ENCODE measurements at places on chromosomes 5 and 9.

DNA sequence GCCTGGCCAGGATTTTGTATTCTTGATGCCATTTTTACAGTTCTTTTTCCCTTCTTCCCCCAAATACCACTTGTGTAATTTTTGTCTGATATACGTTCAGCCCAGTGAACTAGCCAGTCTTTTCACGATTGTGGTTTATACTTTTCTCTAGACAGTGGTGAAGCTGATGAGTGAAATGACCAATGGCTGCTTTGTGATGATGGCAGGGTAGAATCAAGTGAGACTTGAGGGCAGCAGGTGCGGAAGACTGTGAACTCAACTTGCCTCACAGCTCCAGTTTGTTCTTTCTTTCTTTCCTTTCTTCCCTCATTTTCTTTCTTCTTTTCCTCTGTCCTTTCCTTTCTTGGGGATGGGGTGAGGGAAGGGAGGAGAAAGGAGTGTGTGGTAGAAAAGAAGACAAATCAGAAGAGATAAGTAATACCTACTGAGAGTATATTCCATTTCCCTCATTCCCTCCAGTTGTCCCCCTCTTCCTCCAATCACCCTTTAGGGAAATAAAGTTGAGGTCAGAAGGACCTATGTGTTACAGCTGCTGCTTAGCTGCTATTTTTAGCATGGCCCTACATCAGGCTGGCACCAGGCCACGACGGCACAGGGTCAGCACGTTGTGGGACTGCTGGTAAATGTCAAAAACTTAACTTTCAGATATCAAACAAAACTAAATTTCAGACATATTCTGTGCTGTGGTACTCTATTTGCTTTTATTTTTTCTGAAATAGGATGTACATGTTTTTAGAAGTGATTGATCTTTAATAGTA is 12.3 kb downstream of the ZSWIM6 start:
- DNase-seq: no peak

- no peak for DNase-seq
Measured at GRCh38 chr5:41118177-41118576, 47.0 kb upstream of the MROH2B start.

- no peak for DNase-seq
Measured at GRCh38 chr5:147321569-147321968, 86.7 kb downstream of the STK32A start.

GRCh38 chr5:72598401-72599064 is 91.3 kb upstream of the ZNF366 start:
- DNase-seq: no peak

DNA sequence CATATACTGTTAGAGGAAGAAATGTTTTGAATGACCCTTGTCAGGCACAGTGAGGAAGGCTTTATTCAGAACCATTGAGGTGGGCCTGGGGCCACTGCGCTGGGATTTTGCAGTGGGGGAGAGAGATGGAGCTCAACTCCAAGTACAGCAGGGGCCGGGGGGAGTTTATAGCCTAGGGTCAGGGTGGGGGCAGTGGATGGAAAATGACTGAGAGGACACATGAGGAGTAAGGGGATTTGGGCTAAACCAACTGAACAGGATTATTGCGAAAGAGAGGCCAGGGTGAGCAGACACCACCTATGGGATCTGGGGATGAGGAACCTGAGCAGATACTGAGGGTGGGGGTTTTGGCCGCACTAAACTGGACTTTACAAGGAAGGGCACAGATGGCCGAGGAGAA is 6.3 kb downstream of the CEP72 start:
- DNase-seq: no peak

- no peak for DNase-seq
Measured at GRCh38 chr9:116482740-116483139, 204.4 kb upstream of the TRIM32 start.

- no peak for DNase-seq
Measured at GRCh38 chr5:148986636-148987035, 76.2 kb downstream of the SH3TC2 start.

- DNase-seq: no peak
Measured at GRCh38 chr5:123752552-123753179, 240.7 kb downstream of the CSNK1G3 start.

- DNase-seq: no peak
Measured at GRCh38 chr5:141677415-141677814, 4.6 kb downstream of the ARAP3 start.

DNA sequence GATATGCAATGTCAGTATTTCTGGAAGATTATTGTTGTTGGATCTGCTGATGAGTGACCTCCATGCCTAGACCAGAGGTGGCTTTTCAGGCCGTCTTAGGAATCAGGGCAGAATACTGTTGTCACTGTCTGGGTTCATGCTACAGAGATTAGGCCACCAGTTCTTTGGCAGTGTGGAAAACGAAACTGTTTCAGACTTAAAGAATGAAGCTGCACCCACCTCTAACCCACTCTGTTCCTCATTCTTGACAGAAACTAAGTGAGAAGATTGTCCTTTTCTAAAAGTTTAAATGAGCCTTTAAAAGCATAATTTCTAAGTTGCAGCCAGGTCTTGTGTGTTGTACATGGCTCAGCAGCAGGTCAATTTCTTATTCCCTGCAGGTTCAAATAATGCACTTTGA is 444.3 kb downstream of the ENC1 start:
- no peak for DNase-seq

GRCh38 chr5:96294884-96295202 is 138.2 kb downstream of the PCSK1 start:
- DNase-seq: no peak

GRCh38 chr5:173341961-173342430 is 13.8 kb upstream of the STC2 start:
- no peak for DNase-seq

GRCh38 chr5:142853682-142854081 is 83.5 kb downstream of the ARHGAP26 start:
- no peak for DNase-seq

GRCh38 chr5:9284781-9285307 is 261.0 kb downstream of the SEMA5A start:
- DNase-seq: no peak

GRCh38 chr5:169637549-169638121 is 560 bp downstream of the DOCK2 start:
- no peak for DNase-seq

DNA sequence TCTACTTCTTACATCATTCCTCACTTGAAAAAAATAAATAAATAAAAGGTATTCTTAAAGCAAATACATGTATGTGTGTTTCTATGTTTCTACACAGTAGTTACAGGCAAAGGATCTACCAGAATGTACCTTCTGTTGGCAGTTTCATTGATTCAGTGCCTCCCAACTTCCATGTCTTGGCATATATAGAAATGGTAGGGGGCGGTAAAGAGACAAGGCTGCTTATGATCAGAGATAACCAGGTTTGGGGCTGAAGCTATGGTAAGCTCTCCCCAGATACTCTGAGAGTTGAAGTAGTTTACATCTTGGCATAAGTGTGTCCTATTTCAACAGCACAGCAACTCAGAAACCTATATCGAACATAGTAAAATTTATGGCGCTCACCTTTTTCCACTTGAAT is 1075.4 kb upstream of the C9orf72 start:
- DNase-seq: peak; percentile 33

- DNase-seq: no peak
Measured at GRCh38 chr5:103356350-103357091, 98.0 kb downstream of the MACIR start.

GRCh38 chr9:78399153-78399552 is 102.2 kb downstream of the PSAT1 start:
- DNase-seq: no peak

- DNase-seq: no peak
Measured at GRCh38 chr9:111236332-111236731, 93.7 kb downstream of the OR2K2 start.

DNA sequence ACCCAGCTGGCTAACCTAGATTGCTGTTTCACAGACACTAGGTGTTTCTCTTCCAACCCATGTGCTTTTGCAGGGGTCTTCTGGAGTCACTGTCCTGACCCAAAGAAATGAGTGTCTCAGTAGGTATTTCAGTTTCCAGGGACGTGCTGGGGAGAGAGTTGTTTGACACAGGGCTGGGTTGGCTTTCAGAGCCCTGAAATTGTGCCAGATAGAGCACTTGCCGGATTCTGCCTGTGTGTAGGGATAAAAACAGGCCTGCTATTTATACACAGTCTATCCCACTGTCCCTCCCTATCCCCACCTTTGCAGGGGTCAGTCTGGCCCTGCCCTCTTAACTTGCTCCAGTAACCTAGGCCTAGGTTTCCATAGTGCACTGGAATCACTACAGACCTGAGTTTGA is 957 bp upstream of the HBEGF start:
- DNase-seq: no peak

- DNase-seq: no peak
Measured at GRCh38 chr5:125597338-125597737, 825.9 kb upstream of the GRAMD2B start.

GRCh38 chr9:93108291-93109041 is 12.4 kb downstream of the CARD19 start:
- no peak for DNase-seq

DNA sequence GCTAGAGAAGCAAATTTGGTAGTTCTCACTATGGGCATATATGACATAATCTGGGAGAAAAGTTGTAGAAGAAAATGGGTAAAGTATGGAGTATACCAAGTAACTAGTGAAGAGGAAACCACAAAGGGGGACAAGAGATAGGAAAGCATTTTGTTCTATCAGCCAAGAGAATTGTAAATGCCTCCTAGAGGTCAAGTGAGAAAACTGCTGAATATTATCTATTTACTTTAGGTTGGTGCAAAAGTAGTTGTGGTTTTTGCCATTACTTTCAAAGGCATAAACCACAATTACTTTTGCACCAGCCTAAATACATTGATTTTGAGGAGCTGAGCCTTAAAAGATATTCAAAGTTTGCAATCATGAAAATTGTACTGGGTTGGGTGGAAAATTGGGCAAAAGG is 126.7 kb upstream of the GRHPR start:
- DNase-seq: no peak

DNA sequence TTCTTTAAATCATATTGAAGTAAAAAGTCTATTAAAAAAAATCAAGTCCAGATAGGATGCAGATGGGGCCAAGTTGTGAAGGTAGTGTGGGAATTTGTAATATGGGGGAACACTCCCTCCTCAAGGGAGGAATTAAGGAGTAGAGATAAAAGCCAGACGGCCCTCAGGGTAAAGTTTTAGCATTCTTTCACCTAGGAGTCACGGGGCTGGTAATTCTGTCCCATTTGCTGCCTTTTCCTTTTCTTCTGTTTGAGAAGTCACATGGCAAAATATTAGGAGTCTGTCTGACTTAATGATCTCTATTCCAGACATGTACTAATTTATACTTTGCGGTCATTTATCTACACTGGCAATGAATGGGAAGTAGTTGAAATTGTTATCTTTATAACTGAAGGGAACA is 61.9 kb downstream of the SNX24 start:
- no peak for DNase-seq

GRCh38 chr9:16112116-16112515 is 559.3 kb downstream of the CCDC171 start:
- no peak for DNase-seq

DNA sequence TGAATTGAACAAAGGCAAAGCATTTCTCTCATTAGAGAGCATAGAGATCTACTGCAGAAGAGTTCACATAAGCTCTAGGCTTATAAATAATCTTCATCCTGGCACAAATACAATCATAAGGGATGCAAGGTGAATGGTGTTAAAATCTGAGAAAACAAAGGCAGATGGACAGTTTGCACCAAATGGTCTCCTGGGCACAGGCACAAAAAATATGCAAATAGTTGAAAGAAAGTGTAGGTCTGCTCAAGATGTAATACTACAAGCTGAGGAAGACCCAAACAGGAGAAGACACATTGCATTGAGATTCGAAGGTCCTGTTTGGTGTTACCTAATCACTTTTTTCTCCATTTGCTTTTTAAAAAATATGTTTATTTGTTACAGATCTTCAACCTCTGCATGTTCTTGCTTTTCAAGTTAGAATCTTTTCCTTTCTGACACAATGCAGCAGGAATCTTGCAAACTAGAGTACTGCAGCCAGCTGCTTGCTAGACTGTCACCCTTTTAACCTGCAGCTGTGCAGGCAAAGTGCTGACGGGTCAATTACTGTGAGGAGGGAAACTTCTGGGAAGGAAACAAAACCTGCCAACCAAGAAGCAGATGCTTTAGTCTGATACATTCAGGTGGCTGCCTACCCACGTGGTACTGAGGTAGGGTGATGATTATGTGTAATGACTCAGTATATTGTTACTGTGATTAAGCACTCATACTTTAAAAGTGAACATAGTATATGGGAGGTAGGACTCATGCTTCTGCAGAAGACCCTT is 1048.6 kb upstream of the SEMA6A start:
- DNase-seq: no peak

- no peak for DNase-seq
Measured at GRCh38 chr5:76657683-76658311, 34.6 kb upstream of the F2RL2 start.

DNA sequence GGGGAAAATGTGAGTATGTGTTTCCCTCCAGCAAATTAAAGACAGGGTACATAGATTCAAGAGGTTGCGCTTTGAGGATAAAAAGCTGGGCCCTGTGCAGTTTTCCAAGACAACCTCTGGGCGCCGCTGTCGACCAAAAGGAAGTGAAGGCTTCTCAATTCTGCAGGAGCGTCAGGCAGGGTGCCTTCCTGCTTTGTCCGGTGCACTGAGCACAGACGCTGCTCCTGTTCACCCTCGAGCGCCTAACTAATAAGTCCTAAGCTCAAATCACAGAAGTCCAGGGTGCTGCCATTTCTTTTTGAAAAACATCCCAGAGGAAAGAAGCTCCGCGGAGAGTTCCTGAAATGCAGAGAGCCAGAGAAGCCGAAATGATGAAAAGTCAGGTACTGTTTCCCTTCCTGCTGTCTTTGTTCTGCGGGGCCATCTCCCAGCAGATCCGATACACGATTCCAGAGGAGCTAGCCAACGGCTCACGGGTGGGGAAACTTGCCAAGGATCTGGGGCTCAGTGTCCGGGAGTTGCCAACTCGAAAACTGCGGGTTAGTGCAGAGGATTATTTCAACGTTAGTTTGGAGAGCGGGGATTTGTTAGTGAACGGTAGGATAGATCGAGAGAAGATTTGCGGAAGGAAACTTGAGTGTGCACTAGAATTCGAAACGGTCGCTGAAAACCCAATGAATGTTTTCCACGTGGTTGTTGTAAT is at the start of gene PCDHGB1:
Gene PCDHGB1 (plus strand): TSS at position 183 of the 703 bp plus-strand sequence. CDS start 162 bp downstream, at position 345.
- DNase-seq: no peak

- DNase-seq: no peak
Measured at GRCh38 chr5:142671801-142672200, 14.1 kb downstream of the FGF1 start.

Measured in iPS DF 19.7 (cell line).